ENCODE measurements at places on chromosomes 7 and 10. TPM values are rescaled to one million over a fixed set of nuclear protein-coding genes. Genes with fewer than 3 reads are reported as not detected.

EIF3A gene
- 102 TPM for total RNA-seq

C10orf105 gene
- total RNA-seq: 0.31 TPM

CDHR1 gene
- total RNA-seq: 5.3 TPM

TMEM140 gene
- not detected for total RNA-seq

C10orf62 gene
- not detected for total RNA-seq

IGF2BP3 gene
- total RNA-seq: 61.0 TPM

WDR86 gene
- total RNA-seq: 121 TPM

TMEM196 gene
- 12.8 TPM for total RNA-seq

DMBT1 gene
- total RNA-seq: under 0.01 TPM

C1GALT1 gene
- total RNA-seq: 46.0 TPM
